GM19239 (cell line): ENCODE measurements at places on chromosomes 2 and 18.

DNA sequence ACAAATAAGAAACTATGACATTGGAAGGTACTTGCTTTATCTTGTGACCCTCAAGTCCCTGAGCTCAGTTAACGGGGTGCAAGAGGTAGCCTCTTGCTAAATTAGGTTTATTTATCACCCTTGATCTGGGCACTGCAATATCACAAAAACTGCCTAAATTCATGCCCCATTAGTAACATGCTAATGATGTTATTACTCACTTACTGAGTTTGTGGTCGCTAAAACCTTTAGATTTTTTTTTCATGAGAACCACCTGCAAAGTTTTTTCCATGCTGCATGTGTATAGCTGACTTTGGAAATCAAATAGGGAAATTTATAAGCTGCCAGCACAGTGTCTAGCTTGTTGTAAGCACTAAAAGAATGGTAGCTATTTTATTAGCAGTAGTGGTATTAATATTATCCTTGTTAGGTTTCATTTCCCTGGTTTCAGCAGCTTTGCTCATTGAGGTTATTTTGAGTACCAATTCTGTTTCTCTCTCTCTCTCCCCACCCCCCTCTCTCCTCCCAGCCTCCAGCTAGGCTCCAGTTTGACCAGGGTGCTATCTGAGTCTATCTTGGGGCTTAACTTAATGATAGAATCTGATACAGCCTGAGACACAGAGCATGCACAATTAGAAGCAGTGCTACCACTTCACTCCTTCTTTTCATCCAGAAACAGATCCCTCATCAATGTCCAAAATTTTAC, 88.7 kb upstream of the ATP8B1 start:
- DNase-seq: no peak

- DNase-seq: no peak
These were observed 191.1 kb downstream of the CDH2 start for GRCh38 chr18:27985832-27986231.

DNA sequence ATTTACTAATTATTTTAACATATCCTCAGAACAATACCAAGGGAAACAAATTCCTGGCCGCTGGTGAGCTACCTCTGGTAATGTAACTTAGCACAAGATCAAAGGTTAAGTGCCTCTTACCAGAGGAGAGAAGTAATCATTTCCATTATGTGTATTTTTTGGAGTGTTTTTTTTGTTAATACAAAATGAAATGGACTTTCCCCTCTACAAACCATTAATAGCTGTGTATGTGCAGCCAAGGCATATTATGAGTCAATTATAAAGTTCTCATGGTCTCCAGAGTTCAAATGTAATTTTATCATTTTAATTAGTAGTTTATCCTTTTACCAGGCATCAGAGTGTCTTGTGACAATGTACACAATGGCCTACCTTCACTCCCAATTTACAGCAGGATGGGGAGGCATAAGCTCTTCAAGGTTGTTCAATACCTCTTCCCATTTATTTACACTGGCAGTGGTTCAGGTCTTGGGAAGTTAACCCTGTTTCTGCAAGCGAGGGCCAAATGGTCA, 242.2 kb downstream of the TGIF1 start:
- no peak for DNase-seq

DNA sequence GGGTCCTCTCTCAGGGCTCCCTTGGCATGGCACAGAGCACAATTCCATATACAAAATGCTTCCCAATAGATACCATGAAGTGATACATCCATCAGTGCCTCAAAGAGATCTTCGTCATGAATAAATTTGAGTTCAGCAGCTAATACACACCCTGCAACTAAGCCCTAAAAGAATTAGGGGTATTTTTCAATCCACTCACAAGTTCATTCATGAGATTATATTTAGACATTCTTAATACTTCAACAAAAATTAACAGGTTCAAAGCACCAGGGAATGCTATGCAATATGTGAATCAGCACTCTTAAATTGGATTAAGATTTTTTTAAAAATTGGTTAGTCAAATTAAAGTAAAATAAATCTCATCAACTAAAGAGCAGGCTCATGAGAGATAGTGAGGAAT, 79.7 kb downstream of the PID1 start:
- DNase-seq: no peak

DNA sequence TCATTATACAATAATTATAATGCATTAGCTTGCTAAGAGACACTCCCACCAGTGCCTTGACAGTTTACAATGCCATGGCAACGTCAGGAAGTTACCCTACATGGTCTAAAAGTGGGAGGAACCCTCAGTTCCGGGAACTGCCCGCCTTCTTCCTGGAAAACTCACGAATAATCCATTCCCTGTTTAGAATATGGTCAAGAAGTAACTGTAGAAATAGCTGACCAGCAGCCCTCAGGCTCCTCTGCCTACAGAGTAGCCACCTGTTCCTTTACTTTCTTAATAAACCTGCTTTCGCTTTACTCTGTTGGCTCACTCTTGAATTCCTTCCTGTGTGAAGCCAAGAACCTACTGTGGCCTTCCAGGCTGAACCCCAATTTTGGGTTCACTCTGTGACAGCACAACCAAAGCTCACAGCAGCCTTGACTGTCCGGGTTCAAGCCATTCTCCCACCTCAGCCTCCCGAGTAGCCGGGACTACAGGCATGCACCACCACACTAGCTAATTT, 20.0 kb upstream of the PTPN2 start:
- no peak for DNase-seq

DNA sequence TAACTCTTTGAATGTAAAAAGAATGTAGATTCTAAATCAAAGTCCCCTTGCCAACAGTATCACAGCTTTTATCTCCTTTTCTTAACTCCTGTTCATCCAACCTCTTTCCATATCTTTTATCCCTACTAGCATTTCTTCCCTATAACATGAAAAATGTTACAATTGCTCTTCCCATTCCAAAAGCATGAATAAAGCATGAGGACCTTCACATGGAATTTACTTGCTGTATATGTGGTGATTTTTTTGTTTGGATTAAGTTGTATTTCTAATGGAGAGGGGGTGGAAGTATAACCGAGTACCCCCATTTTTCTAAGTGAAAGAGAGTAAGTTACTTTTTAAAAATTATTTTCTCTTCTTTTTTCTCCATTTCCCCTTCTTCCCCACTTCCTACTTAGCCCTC, 94.9 kb upstream of the RBBP8 start:
- no peak for DNase-seq

GRCh38 chr2:209696836-209697711, 74.6 kb upstream of the UNC80 start:
- peak; percentile 4 for DNase-seq

DNA sequence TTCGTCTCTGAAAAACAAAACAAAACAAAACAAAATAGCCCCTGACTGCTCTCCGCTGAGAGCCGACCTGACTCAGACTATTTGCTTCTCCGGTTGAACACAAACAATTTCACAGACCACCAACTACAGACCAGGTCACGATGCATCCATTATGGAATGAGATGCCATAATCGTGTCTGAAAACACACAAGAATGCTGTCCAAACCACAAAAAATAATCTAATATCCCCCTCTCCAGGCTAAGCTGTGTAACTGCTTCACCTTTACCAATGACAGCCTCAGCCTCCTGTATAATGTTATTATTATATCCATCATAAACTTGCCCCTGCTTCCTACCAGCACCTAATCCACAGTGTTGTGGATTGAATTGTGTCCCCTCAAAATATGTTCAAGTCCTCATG, 114.7 kb downstream of the DNAH6 start:
- peak; percentile 5 for DNase-seq

- DNase-seq: no peak
These were observed 9.3 kb upstream of the CDH20 start for GRCh38 chr18:61323951-61324350.

- DNase-seq: no peak
These were observed 1462.7 kb upstream of the NXPH2 start for GRCh38 chr2:140242889-140243288.

GRCh38 chr2:39584283-39584965, 81.3 kb upstream of the TMEM178A start:
- DNase-seq: no peak

DNA sequence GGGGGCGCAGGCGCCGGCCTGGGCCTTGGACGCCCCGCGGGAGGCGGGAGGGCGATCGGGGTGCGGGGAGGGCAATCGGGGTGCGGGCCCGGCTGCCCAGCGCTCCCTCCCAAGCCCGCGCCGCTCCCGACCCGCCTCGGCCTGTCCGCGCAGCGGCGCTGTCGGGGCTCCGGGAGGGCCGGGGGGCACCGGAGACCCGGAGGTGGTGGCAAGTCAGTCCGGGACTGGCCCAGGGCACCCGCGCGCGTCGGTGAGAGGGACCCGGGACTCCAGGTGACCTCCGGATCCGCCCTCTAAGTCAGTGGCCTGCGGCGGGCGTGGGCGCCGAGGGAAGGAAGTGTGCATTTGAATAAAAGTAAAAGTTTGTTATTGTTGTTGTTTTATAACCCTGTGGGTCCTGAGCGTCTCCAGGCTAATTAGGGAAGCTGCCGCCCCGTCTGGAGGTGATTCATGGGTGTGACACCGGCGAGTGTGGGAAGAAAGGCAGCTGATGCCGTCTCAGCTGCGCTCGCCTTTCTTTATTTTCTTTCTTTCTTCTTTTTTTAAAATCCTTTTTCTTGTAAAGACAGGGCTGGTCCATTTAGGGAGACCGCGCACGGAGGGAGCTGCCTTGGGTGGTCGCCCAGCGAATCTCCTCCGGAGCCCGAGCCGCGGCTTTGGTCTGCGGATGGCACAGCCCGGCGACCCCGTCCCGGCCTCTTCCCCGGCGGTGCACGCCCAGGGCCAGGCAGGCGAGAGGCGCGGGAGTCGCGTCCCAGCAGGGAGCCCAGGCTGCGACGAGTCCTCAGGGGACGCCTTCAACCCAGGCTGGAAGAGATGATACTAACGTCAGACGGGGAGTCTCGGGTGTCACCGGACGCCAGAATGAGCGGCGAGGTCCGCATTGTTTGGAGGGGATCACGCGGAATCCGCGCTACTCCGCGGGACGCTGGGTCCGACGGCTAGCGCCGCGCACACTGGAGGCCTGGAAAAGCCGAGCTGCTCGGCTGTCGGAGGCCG, 627 bp upstream of the CRACDL start:
- no peak for DNase-seq

GRCh38 chr18:66646609-66647008, 42.7 kb upstream of the CDH19 start:
- DNase-seq: no peak

- DNase-seq: no peak
These were observed 20.8 kb downstream of the TFCP2L1 start for GRCh38 chr2:121263996-121264715.

DNA sequence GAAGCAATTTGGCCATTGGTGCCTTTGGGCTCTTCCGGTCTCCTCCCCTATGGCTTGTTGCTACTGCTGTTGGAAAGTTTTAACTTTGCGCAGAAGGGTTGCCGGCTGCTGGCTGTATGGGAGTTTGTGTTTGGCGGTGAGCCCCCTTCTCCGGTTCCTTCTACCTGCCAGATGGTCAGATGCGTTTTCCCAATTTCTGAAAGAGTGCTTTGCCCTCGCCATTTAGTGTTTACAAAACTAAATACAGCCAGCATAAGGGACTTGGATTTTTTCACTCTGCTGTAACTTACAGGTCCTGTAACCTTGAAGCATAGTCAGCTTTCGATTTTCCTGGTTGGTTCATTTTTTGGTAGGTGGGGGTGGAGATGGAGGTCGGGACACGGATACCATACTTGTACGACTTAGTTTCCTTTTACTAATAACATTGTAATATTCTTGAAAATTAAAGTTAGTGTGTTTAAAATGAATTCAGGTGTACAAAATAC, 604 bp downstream of the COQ10B start:
- peak; percentile 44 for DNase-seq

DNA sequence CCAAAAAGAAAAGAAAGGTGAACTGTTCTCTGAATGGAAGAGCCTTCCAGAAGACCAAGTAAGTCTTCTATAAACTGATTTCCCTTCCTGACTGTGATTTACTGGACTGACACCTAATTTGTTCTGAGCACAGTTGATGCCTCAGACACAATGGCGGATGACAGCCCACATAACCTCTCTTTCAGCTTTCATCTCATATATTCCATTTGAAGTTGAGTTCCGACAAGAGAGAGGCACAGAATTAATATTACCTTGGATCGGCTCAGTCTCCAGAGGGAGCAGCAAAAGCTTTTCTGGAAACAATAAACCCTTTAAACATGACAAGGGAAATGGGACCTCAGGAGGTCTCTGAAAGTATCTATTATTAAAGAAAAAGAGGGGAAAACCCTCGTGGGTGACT, 638.7 kb upstream of the SETBP1 start:
- DNase-seq: no peak

- no peak for DNase-seq
These were observed 172.1 kb downstream of the CBLN2 start for GRCh38 chr18:72372076-72372475.

DNA sequence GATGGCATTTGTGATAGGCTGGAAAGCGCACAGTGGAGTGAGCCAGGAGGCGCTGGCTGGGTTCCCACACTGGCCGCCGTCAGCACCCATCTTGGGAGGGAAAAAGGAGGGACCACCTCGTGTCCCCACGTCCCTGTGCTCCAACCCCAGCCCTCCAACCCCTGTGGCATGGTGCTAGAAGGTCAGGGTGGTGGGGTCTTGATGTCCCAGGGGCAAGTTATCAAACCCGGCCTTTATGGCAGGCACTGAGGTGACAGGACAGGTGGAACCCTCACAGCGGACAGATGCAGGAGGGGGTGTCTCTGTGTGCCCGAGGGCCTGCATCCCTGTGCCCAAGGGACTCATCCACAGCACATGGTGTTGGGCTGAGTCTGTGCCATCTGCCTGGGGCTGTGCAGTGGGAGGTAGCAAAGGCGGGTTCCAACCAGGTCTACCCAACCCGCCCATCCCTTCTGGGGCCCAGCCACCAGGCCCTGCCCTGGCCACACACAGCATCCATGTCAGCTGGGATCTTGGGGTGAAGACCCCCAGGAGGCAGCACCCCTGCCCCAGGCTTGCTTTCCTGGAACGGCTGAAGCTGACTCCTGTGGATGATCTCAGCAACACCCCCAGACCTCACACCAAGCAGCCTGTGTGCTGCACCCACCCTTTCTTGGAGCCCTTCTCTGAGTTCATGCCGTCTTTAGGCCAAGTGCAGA, 246.1 kb downstream of the NDUFA10 start:
- DNase-seq: no peak

GRCh38 chr2:14134771-14135170, 497.7 kb upstream of the LRATD1 start:
- no peak for DNase-seq

DNA sequence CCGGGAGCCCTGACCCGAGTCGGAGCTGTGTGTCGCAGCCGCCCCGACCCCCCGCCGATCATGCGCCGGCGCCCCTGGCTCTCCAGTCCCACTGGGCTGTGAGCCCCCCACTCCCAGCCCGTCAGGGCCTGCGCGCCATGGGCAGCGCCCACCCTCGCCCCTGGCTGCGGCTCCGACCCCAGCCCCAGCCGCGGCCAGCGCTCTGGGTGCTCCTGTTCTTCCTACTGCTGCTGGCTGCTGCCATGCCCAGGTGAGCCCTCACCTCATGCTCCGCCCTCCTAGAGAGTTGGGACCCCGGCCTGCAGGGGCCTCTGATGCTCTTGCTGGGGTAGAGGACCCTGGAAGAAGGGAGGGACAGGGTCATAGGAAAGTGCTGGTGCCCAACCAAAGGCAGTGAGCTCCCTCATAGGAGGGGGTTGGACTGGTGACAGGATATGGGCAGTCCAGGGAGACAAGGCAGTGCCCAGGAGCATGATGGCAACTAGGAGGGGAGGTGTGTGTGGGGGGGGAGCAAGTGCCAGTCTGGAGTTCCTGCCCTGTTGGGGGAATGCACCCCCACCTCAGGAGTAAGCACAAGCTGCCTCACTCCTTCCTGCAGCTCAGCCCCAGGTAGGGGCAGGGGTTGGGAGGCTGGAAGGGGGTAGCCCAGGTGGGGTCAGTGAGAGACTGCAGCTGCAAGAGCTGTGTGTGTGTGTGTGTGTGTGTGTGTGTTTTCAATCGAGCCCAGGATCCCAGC, 375 bp downstream of the WNT10A start:
- no peak for DNase-seq

GRCh38 chr2:217223222-217223930, 363.5 kb upstream of the TNP1 start:
- peak; percentile 25 for DNase-seq
